ENCODE measurements at places on chromosomes 13 and 19. TPM values are rescaled to one million over a fixed set of nuclear protein-coding genes. Genes with fewer than 3 reads are reported as not detected.

GRCh38 chr13:26847281-26847680 lies 86.7 kb upstream of the GPR12 start:
- no peaks in the 10 kb centered on the region for H3K36me3 ChIP-seq
- H3K27ac ChIP-seq: no peak overlapping the region
- H3K4me1 ChIP-seq: no peaks in the 10 kb centered on the region

- no peaks in the 10 kb centered on the region for H3K36me3 ChIP-seq
- no peak overlapping the region for H3K27ac ChIP-seq
- H3K4me3 ChIP-seq: no peak overlapping the region
- no peaks in the 10 kb centered on the region for H3K4me1 ChIP-seq
Observed at GRCh38 chr13:52845766-52846566, 2.5 kb downstream of the PCDH8 start.

- peak within 1 kb of the TSS; percentile 82 for H3K4me3 ChIP-seq
- no peaks in the 10 kb centered on the region for H3K27me3 ChIP-seq
- H3K27ac ChIP-seq: peak within 1 kb of the TSS; percentile 69
- peaks cover 5% of the 10 kb centered on the region for H3K4me1 ChIP-seq
- H3K36me3 ChIP-seq: no peaks in the 10 kb centered on the region
- peak; percentile 92 for DNase-seq
Observed at GRCh38 chr19:53365134-53365898, at the start of gene ZNF525. Gene ZNF525 (plus strand): TSS chr19:53365705. CDS start chr19:53372282, 6,577 bp downstream.

DNA sequence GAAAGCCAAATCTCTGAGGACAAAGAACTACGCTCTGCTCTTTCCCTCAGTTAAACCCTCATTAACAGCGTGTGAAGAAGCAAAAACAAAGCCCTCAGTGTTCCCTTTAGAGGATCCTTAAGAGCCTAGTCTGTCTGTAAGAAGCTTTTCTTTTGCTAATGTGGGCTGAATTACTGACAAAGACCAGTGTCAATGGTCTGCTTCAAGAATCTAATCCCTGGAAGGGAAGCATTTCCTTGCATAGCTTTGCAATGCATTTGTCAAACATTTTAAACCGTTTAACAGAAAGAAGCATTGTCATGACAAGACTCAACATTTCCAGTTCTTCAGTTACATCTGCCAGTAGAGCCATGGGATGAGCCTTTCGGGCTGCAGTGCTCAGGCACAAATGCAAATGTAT lies 64.9 kb downstream of the EDNRB start:
- no peak for DNase-seq
- no peak overlapping the region for H3K27ac ChIP-seq
- no peaks in the 10 kb centered on the region for H3K36me3 ChIP-seq
- H3K4me3 ChIP-seq: no peak overlapping the region
- H3K27me3 ChIP-seq: no peaks in the 10 kb centered on the region

- H3K27me3 ChIP-seq: no peaks in the 10 kb centered on the region
- no peak overlapping the region for H3K27ac ChIP-seq
- no peaks in the 10 kb centered on the region for H3K36me3 ChIP-seq
Observed at GRCh38 chr13:27419328-27419727, 5.1 kb upstream of the GTF3A start.

- H3K4me1 ChIP-seq: no peaks in the 10 kb centered on the region
- H3K27me3 ChIP-seq: no peaks in the 10 kb centered on the region
- DNase-seq: no peak
- no peak overlapping the region for H3K27ac ChIP-seq
Observed at GRCh38 chr13:67366533-67366932, 136.4 kb upstream of the PCDH9 start.

DNA sequence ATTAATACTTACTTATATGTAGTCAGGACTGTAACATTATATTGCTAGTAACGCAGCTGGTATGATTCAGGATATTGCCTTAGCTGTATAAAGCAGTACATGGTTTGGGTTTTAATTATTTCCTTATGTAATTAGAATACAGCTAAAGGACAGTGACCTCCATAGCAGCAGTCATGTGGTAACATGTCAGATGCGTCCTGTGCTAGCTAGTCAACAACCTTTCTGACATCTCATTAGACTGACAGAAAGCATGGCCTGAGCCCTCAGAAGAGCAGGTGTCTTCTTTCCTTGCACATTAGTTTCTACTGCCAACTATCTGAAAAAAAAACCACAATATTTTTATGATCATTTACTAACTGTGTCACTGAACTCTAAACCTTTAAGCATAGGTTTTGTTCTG lies 122.2 kb downstream of the MAB21L1 start:
- H3K27ac ChIP-seq: no peak overlapping the region
- no peaks in the 10 kb centered on the region for H3K36me3 ChIP-seq
- H3K27me3 ChIP-seq: no peaks in the 10 kb centered on the region
- no peak for DNase-seq
- H3K4me3 ChIP-seq: no peak overlapping the region
- peaks cover 10% of the 10 kb centered on the region for H3K4me1 ChIP-seq

The CEACAM16 gene
- not detected for total RNA-seq

- no peak overlapping the region for H3K27ac ChIP-seq
- no peak for DNase-seq
- no peaks in the 10 kb centered on the region for H3K27me3 ChIP-seq
- no peak overlapping the region for H3K4me3 ChIP-seq
- no peaks in the 10 kb centered on the region for H3K4me1 ChIP-seq
Observed at GRCh38 chr13:29832761-29833298, 17.6 kb downstream of the UBL3 start.

The KLK7 gene
- total RNA-seq: not detected

The METTL21C gene
- total RNA-seq: not detected

- no peaks in the 10 kb centered on the region for H3K4me1 ChIP-seq
- no peak for DNase-seq
- no peak overlapping the region for H3K4me3 ChIP-seq
- H3K36me3 ChIP-seq: no peaks in the 10 kb centered on the region
- no peak overlapping the region for H3K27ac ChIP-seq
Observed at GRCh38 chr13:25901460-25902376, 150.1 kb downstream of the SHISA2 start.

GRCh38 chr13:59744747-59745391 lies 418.9 kb downstream of the DIAPH3 start:
- H3K27ac ChIP-seq: no peak overlapping the region
- H3K4me1 ChIP-seq: no peaks in the 10 kb centered on the region
- no peaks in the 10 kb centered on the region for H3K36me3 ChIP-seq
- no peaks in the 10 kb centered on the region for H3K27me3 ChIP-seq
- DNase-seq: no peak

DNA sequence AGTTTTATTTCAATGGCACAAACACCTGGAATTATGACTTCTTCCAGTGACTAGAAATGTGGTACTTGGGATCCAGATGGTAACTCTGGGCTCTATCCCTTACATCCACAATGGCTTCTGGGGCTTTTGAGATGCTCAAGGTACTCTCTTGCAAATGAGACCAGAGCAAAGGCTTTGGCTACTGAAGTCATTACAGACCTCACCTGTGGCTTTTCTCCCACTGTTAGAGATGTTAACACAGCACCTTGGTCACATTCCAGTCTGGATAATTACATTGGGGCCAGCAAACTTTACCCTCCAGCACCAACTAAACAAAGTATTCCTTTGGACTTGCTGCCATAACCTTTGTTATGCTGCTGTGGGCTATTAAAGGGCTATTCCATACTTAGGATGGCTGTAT lies 6.1 kb downstream of the ENOX1 start:
- no peak overlapping the region for H3K4me3 ChIP-seq
- no peak for DNase-seq
- H3K27ac ChIP-seq: no peak overlapping the region
- peaks cover 3% of the 10 kb centered on the region for H3K4me1 ChIP-seq
- H3K27me3 ChIP-seq: no peaks in the 10 kb centered on the region
- no peaks in the 10 kb centered on the region for H3K36me3 ChIP-seq

The CGB8 gene
- total RNA-seq: not detected

DNA sequence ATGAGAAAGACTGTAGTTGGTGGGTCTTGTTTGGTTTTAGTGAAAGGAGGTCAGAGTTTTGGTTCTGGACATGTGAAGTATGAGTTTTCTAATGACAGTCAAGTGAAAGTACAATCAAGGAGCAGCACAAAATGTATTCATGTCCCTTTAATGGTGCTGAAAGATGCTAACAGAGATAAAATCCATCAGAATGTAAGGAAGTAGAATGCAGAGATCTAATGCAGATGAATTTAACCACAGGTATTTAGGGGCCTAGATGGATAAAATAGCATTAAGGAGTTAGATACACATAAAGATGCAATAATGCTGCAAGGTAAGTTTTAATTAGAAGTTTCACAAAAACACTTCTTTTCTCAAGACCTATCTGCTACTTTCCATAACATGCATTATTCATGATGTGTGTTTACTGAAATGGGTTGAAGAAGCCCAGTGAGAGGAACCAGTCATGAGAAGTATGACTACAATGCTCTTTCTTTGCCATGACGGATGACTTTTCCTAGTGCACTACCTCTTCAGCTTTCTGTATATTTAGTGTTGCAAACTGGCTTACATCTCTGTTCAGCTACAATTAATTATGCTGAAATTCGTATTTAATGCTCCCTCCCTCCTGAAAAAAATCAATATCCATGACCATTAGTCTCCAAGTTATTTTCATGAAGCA lies 222.9 kb upstream of the HTR2A start:
- DNase-seq: no peak
- no peaks in the 10 kb centered on the region for H3K36me3 ChIP-seq
- no peak overlapping the region for H3K4me3 ChIP-seq
- H3K27ac ChIP-seq: no peak overlapping the region
- H3K4me1 ChIP-seq: no peaks in the 10 kb centered on the region

The PGLYRP1 gene
- not detected for total RNA-seq

The INSR gene
- total RNA-seq: 110 TPM

- no peak overlapping the region for H3K4me3 ChIP-seq
- DNase-seq: no peak
- H3K27ac ChIP-seq: no peak overlapping the region
- no peaks in the 10 kb centered on the region for H3K27me3 ChIP-seq
- peaks cover 8% of the 10 kb centered on the region for H3K4me1 ChIP-seq
Observed at GRCh38 chr13:19993024-19993423, 34.5 kb downstream of the ZMYM2 start.

DNA sequence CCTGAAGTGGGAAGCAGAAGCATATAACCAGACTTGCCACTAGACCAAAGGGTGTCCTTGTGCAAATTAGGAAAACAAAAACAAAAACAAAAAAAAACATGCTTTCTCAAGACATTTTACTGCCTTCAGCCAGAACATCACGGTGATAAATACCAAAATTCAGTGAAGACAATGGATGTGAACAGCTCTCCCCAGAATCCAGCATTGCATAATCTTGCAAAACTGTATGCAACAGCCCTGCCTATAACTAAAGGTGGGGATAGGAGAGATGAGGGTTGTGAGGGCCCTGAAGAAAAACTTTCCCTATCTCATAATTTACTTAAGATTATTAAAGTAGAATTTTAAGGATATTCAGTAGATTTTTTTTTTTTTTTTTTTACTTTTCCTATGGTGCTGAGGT lies 24.9 kb upstream of the NDFIP2 start:
- no peaks in the 10 kb centered on the region for H3K27me3 ChIP-seq
- no peak overlapping the region for H3K27ac ChIP-seq
- H3K4me1 ChIP-seq: peaks cover 9% of the 10 kb centered on the region
- no peak overlapping the region for H3K4me3 ChIP-seq

The DCLK1 gene
- total RNA-seq: 2.8 TPM

- peak overlapping the region; percentile 50 for H3K4me3 ChIP-seq
- peak overlapping the region; percentile 56 for H3K27ac ChIP-seq
- H3K4me1 ChIP-seq: peaks cover 4% of the 10 kb centered on the region
- H3K27me3 ChIP-seq: no peaks in the 10 kb centered on the region
- DNase-seq: no peak
Observed at GRCh38 chr19:57559008-57559403, 657 bp downstream of the ZNF550 start.
